ENCODE measurements at places on chromosomes 5 and 9. TPM values are rescaled to one million over a fixed set of nuclear protein-coding genes. Genes with fewer than 3 reads are reported as not detected.

The FREM1 gene
- not detected for total RNA-seq

The PLEKHG4B gene
- total RNA-seq, result 8.9 TPM

The CCL19 gene
- not detected for total RNA-seq

The EPB41L4B gene
- total RNA-seq, result 27.8 TPM

The ST8SIA4 gene
- 0.41 TPM for total RNA-seq

The MEF2C gene
- 9.9 TPM for total RNA-seq

Measured in Panc1 (cell line).